ENCODE measurements at places on chromosomes 5 and 9.

DNA sequence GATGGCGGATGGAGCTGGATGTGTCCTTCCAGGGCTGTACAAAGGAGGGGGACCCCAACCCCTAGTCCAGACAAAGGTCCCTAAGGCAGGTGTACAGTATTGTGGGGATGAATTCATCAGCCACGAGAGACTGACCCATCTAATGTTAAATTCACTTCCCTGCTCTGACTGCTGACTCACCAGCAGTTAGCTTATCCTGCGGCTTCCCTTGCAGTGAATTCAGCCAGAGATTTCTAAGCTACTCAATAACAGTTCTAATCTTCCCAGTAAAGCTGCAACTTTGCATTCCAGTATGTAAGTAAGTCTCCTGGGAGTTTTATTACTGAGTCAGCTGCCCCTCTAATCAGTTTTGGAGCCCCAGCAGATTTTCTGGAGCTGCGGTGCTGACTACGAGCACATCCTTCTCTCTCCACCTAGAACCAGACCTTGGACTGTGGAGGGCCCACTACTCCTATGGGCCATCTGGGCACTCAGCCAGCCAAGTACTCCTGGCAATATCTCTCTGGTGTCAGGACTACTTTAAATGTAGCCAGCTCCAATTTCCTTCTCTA lies 16.1 kb downstream of the B4GALT1 start:
- DNase-seq, result no peak

DNA sequence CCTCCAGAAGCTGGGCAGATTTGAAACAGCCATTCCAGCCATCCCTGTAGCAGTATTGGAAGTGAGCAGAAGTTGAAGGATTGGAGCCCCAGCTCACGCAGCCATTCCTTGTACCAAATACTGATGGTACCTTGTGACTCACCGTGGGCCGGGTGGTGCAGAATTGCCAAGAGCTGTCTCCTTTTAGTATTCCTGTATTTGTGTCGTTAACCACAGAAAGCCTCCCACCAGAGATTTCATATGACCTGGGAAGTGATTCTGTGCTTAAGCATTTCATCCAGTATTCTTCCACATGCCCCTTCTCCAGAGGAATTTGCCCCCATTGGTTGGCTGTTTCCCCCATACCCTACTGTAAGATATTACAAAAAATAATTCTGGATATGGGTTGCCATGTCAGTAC lies 17.7 kb upstream of the TLX3 start:
- no peak for DNase-seq

DNA sequence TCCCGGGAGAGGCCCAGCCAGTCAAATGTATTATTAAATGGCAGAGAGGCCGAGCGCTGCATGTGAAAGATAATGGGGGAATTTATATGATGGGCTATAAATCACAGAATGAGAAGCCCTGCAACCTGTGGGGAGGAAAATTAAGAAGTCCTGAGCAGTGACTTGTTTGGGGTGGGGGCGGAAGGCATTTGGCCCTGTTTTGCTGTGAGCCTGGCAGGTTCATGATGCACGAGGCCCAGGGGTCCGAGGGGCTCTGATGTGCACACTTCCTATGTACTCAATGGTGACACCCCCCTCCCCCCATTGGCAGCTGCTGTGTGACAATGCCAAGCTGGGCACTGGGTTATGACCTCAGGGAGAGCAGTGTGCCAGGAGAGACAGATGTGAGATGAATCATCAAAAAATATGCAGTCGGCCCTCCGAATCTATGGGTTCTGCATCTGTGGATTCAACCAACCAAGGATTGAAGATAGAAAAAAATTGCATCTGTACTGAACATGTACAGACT lies 13.7 kb upstream of the DAB2IP start:
- no peak for DNase-seq

GRCh38 chr5:56481428-56482357 lies 248.6 kb upstream of the ANKRD55 start:
- no peak for DNase-seq

GRCh38 chr5:98416541-98416940 lies 356.9 kb upstream of the RGMB start:
- no peak for DNase-seq

- DNase-seq, result peak; percentile 58
Observed at GRCh38 chr9:89021154-89021803, 30.0 kb downstream of the S1PR3 start.

DNA sequence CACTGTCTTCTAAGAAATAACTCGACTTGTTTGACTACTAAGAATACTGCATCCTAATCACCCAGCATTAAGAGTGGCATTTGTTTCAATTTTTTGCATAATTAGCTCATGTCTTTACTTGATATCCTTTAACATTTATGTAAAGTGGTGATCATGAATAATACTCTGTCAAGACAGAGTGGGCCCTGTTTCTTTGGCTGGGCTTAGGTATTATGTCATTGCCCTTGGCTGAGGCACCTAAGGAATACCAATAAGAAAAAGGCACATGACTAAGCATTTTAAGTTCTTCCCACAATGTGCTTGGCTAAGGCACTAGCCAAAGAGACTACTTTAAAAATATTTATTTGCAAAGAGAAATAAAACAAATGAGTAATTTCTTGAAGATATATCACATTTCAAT lies 308.1 kb downstream of the CTNND2 start:
- DNase-seq, result no peak

DNA sequence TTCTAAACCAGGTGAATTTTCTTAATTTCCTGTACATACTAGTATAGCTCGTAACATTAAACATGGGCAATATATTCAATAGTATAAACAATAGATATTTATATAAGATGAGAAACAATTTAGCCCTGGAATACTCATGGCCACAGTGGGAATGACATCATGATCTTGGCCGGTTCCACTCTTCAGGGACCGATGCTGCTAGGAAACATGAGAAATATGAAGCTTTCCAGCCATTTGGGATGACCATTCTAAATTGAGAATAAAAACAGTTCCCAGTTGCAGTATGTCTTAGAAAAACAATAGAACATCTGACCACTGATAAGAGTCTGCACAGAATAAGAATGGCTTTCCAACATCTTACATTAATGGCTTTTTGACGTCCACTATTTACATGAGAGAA lies 33.3 kb upstream of the SLCO6A1 start:
- no peak for DNase-seq

GRCh38 chr5:219460-219863 lies 1.3 kb downstream of the SDHA start:
- no peak for DNase-seq

- DNase-seq, result no peak
Observed at GRCh38 chr9:73167614-73168013, 15.9 kb downstream of the ANXA1 start.

DNA sequence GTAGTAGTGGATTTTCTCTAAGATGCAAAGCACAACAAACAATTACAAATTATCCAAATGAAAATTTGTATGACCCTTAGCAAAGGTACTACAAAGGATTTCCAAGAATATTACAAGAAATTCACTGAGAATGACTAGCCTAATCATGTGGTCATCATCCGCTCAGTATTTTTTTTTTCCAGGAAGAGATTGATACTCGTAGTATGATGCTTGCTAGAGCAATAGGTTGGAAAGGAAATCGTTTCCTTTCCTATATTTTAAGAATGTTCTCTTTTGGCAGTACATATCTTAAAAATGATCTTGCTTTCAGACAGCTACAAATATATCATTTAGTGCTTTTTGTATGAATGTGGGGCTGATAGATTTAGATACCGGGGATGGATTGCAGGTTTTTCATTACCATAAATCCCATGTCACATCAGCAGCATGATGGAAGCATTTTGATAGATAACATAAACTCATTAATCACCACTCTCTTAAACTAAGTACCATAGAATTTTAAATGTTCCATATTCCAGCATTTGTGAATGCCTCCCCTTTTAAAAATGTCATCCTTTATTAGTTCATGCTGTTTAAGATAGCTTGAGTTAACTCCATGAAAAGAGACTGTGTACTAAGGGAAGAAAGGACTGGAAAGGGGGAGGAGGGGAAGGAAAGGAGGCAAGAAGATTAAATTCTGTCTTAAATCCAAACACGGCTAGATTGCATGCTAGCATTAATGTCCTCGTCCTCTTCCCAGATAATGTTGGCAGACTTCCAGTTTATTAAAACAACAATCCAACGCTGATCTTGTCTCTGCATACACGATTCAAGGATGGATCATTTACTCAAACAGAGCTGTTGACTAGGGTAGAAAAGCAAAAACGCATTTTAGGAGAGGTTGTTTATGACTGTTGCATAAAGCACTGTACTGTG lies 311.7 kb upstream of the ZNF608 start:
- no peak for DNase-seq

DNA sequence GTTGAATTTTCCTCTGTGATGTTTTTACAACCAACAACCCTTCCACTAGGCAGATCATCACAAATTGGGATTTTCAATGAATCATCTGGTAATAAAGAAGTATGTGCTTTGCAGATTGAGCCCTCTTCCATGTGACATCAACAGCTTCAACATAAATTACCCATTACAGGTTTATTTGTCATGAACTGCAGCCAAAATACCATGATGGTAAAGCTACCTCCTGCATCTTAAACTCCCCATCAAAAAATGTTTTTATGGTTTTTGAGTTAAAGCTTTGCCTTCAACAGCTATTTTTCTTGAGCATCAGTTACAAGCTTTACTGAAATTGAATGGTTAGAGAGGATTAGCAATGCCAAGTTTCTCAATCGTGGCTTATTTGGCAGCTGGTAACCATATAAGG lies 211.4 kb upstream of the TUSC1 start:
- no peak for DNase-seq

- DNase-seq, result no peak
Observed at GRCh38 chr9:116236979-116237378, 83.4 kb downstream of the PAPPA start.

GRCh38 chr9:108776920-108777639 lies 78.7 kb downstream of the ACTL7B start:
- DNase-seq, result peak; percentile 56

DNA sequence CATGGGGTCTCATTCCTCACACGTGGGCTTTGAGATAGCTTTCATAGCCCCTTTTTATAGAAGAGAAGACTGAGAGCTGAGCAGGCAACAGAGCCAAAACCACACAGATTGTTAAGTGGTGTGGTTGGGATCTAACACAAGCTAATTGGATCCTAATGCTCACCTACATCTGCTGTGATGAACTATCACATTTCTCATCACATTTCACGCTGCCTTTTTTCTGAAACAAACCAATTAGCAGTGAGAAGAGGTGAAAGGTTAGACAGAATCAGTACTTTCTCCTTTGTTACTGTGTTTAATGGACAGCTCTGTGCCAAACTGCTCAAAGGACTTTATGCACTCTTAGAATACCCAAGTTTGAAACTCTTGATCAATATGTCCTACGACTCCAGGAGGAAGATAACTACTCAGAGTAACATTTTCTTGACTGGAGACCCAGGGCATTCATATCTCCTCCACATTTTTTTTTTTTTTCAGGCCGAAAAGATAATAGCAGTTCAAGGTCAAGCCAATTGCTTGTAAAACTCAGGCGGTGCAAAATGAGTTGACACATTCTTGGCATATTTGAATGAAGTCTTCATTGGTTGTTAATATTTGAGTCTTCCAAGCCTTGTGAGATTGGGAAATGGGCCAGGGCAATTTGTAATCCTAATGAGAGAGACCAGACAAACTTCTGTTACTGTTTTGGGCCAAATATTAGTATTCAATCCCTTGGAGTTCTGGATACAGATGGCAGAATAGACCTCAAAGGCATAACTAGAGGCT lies 138.4 kb downstream of the KCTD16 start:
- no peak for DNase-seq

GRCh38 chr9:89675058-89675742 lies 70.4 kb downstream of the GADD45G start:
- DNase-seq, result no peak

- no peak for DNase-seq
Observed at GRCh38 chr9:133505901-133506652, 18.7 kb downstream of the MYMK start.

DNA sequence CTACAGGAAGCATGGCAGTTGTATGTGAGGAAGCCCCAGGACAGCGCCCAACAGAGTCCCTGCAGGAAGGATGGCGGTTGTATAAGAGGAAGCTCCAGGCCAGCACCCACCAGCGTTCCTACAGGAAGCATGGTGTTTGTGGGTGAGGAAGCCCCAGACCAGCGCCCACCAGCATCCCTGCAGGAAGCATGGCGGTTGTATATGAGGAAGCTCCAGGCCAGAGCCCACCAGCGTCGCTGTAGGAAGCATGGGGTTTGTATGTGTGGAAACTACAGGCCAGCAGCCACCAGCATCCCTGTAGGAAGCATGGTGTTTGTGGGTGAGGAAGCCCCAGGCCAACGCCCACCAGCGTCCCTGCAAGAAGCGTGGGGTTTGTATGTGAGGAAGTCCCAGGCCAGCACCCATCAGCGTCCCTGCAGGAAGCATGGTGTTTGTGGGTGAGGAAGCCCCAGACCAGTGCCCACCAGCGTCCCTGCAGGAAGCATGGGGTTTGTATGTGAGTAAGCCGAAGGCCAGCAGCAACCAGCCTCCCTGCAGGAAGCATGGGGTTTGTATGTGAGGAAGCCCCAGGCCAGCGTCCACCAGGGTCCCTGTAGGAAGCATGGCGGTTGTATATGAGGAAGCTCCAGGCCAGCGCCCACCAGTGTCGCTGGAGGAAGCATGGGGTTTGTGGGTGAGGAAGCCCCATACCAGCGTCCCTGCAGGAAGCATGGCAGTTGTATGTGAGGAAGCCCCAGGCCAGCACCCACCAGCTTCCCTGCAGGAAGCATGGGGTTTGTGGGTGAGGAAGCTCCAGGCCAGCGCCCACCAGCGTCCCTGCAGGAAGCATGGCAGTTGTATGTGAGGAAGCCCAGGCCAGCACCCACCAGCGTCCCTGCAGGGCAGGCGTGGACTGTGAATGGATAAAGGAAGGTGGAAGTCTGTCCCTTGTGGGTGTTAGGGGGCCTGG lies 79.0 kb downstream of the DAP start:
- no peak for DNase-seq

GRCh38 chr5:103451261-103451660 lies 111.3 kb downstream of the NUDT12 start:
- no peak for DNase-seq

GRCh38 chr9:89256642-89257041 lies 54.4 kb upstream of the CKS2 start:
- DNase-seq, result no peak

- no peak for DNase-seq
Observed at GRCh38 chr5:148476302-148476701, 92.5 kb downstream of the FBXO38 start.

- DNase-seq, result no peak
Observed at GRCh38 chr5:102375272-102375671, 79.2 kb upstream of the SLCO4C1 start.

GRCh38 chr9:9719373-9720112 lies 893.3 kb downstream of the PTPRD start:
- no peak for DNase-seq

DNA sequence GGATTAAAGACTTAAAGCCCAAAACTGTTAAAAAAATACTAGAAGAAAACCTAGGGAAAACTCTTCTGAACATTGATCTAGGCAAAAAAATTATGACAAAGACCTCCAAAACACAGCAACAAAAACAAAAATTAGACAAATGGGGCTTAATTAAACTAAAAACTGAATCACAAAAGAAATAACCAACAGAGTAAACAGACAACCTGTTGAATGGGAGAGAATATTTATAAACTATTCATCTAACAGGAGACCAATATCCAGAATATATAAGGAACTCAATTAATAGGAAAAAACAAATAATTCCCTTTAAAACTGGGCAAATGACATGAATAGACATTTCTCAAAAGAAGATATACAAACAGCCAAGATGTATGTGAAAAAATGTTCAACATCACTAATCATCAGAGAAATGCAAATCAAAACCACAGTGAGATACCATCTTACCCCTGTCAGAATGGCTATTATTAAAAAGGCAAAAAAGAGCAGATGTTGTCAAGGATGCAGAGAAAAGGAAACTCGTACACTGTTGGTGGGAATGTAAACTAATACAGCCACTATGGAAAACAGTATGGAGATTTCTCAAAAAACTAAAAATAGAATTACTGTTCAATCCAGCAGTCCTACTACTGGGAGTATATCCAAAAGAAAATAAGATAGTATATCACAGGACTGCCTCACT lies 50.2 kb upstream of the TLX3 start:
- DNase-seq, result no peak
